ENCODE measurements at places on chromosomes 3 and 15.

DNA sequence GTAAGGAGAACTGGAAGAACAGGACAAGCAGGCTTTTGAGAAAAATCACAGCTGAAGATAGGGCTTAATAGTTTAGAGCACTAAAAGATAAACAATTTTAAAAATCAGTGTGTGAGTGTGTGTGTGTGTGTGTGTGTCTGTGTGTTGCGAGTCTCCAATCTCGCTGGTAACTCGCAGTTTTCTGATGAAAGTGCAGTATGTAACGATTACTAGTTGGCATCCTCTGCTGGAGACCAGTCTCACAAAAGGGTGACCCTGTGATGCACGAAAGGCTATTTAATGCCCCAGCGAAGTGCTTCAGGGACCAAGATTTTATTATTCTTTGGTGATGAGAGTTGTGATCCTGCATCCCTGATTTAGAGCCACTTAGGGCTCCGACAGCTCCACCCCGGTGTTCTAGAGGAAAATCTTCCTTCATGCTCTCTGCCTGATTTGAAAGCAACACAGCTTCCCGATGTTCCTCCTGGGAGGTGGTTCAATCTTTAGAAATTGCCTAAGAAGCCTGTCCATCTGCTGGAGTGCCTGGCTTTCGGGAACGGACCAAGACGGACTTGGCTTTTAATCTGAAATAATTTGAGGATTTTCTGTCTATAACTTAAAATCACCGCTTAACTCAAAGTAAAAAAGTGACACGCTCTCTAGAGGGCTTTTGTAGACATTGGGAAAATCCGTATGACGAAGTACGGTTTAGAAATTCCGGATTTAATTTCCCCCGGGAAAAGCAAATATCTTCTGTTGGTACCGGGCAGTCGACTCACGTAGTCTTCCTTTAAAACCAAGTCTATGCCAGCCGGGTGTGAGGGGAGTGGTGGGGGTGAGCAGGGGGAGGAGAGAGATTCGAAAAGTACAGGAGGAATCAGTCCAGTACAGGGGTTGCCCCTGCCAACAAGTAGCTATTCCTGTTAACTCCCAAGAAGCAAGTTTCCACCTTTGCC is 1.1 kb upstream of the ALCAM start:
- no peak for DNase-seq

GRCh38 chr15:47246317-47246716 is 471.0 kb upstream of the SEMA6D start:
- DNase-seq: no peak

- no peak for DNase-seq
Observed at GRCh38 chr3:128655531-128655930, 4.9 kb upstream of the RPN1 start.

- DNase-seq: no peak
Observed at GRCh38 chr3:171055336-171056178, 29.0 kb upstream of the SLC2A2 start.

GRCh38 chr3:137000039-137000438 is 42.3 kb downstream of the IL20RB start:
- no peak for DNase-seq

GRCh38 chr3:128468285-128468790 is 1.6 kb upstream of the DNAJB8 start:
- no peak for DNase-seq

DNA sequence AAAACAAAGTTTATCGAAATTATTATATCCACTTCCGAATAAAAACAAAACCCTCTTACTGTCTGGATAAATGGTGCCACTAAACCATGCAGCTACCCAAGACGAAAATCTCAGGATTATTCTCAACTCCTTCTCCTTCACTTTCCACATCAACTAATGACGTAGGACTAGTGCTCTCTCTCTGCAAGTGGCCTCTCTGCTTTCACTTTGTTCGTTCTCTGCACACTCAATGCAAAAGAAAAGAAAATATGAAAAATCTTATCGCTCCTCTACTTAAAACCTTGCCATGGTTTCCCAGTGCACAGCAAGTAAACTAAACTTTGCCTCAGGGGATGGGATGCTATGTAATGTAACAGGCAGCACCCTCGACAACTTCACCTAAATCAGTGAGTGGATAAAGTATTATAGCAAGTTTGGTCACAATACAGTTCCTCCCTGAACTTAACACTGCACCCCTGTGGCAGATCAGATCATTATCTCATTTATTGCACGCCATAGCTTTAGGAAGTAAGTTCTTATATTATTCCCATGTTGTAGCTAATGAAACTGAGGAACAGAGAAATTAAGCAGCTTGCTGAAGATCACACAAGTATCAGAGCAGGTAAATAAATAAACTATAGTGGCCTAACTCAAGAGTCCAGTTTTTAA is 262.7 kb upstream of the GADL1 start:
- DNase-seq: no peak

DNA sequence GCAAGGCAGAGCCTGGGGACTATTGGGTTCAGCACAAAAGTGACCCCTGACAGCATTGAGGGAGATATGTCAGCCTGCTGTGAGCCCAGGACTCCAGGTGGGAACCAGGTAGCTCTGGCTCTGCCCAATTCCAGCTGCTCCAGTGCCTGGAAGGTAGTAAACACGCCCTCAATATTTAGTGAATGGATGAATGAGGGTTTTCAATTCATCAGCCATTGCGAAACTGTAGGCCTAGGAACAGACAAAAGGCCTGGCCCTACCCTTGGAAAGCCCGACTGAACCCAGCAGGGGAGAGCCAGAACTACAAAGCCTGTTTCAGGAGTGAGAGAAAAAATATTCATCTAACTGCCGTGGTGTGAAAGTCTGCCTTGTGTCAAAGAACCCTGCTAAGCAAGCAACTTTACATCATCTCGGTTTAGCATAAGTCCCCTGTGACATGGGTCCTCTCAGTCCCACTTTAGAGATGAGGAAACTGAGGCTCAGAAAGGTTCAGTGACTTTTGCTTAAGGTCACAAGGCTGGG is 8.1 kb upstream of the CSK start:
- no peak for DNase-seq

DNA sequence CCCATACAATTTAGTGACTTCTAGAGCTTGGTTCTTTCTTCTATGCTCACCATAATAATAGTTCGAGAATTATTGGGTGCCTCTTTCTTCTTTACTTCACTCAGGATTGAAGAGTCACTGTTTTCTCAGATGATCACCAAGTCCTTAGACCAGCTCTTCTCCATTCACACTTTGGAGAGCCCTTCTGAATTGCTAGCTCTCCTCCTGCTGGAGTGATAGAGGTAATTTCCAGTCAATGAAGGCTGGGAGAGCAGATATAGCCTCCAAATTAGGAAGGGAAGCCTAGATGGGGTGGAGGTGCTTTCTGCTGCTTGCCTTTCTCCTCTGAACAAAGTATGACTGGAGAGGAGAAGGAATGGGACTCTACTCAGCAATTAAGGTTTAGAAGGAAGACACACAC is 10.7 kb upstream of the BBX start:
- DNase-seq: no peak

DNA sequence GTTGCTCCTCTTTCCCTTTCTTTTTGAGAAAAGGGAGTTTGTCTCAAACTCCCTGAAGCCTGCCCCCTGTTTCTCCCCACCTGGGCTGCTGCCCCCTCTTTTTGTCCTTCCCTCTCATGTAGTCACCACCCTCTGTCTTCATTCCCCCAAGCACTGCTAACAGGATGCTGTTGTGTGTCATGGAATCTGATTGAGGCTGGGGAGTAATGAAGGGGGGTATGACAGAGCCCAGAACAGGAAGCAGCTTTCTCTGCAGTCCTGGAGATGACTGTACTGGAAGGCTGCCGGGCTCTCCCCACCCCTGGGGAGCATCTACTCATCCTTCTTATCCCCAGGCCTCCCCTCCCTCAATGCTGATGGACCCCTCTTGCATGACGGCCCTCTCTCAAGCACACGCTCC is 181.6 kb downstream of the ABHD5 start:
- DNase-seq: no peak

- DNase-seq: no peak
Observed at GRCh38 chr3:105853801-105854432, 14.9 kb downstream of the CBLB start.

GRCh38 chr15:43243020-43243645 is 22.3 kb upstream of the EPB42 start:
- no peak for DNase-seq

- no peak for DNase-seq
Observed at GRCh38 chr3:160398820-160399124, 253 bp downstream of the IFT80 start.

DNA sequence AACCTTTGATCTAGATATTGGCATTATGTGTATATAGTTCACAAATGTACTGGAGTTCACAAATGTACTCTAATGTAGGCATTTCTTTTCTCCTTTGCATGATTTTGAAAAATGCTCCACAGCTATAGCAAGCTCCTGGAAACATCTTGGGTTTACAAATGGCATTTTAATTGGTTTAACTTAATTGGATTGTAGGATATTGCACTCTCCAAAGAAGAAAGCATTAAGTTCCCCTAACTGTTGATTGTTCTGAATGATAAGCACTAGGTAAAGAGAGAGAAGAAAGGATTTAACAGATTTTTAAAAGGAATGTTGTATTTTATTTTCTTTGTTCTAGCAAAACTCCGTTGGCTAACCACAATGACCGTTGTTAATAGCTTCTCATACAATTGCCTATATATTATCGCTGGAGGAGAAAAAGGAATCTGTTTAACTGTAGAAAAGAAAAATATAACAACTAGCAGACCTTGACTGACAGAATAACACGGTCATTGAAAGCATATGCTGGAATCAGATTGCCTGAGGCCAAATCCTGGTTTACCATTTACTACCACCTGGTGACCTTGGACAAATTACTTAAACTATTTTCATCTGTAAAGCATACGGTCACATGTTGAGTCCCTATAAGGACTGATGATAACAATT is 170.8 kb downstream of the PEX5L start:
- DNase-seq: no peak

DNA sequence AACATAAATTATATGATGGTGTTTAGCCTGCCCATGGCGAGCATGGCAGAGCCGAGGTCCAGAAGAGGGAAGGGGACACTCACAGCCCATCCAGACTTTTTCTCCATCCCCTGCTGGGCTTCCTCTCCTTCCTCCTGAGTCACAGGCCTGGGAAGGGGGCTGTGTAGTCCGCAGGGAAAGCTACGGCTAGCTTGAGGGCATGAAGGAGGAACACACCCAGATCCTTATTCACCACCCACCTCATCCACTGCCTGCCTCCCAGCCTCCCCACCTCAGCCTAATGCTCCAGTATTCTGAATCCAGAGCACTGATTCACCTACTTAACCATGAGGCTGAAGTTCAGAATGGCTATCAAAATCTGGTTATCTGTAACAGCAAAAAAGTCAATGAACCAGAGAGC is 97.8 kb downstream of the OXNAD1 start:
- no peak for DNase-seq

GRCh38 chr3:119292666-119293065 is 1.5 kb upstream of the ARHGAP31 start:
- no peak for DNase-seq

- DNase-seq: no peak
Observed at GRCh38 chr15:78370013-78370412, 29.9 kb downstream of the CRABP1 start.

DNA sequence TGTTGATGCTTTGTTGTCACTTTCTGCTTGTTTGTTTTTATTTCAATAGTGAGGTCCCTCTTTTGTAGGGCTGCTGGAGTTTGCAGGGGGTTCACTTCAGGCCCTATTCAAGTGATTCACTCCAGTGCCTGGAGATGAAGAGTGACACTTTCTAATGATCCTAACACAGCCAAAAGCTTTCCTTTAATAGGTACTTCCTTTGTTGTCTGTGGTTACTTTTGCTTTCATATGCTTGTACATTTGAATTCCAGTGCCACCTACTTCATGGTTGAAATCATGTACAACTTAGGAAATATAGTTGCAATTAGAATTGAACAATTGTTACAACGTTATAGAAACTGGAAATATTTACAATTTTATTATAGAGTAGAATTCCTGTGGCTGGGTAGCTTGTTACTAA is 466.8 kb upstream of the EPHA3 start:
- DNase-seq: no peak

DNA sequence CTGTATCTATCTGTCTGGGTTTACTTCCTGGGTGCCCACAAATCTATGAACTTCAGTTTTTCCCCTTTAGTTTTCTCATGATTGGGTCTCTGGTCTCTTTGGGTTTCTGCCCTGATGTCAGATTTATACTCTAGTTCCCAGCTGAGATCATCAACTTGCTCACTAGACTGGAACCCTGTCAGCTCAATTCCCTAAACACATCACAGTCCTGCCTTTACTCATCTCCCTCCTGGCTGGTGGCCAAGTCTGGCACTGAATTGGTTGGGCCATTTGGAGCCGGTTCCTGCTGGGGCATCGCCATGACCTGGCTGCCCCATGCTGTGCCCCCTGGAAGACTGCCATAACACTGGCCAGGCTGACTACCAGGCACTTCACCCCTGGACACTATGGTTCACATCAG is 345.3 kb downstream of the CHST2 start:
- no peak for DNase-seq

GRCh38 chr15:62112081-62112480 is 45.3 kb downstream of the C2CD4A start:
- no peak for DNase-seq

GRCh38 chr3:118968111-118968510 is 66.5 kb downstream of the IGSF11 start:
- no peak for DNase-seq

DNA sequence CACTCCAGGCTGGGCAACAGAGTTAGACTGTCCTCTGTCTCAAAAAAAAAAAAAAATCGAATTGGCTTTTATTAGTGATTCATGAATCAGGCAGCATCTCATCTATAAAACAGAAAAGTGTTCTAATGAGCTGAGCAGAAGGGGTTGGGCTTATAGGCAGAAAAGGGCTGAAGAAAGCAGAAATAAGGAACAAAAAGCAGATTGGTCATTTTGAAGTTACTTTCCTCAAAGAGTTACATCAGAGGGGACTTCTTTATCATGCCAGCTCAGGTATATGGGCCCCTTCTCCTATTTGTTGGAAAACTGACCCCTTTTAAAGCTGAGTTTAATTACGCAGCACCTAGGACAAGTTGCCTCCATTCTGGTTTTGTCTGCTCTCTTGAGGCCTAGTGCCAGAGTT is 722 bp upstream of the POGLUT1 start:
- DNase-seq: no peak

- DNase-seq: no peak
Observed at GRCh38 chr15:61138156-61138555, 90.9 kb downstream of the RORA start.

- DNase-seq: no peak
Observed at GRCh38 chr15:87602371-87602770, 654.2 kb downstream of the NTRK3 start.

Measured in stimulated activated CD4-positive, alpha-beta T cell treated with anti-CD3 and anti-CD28 coated beads, Interleukin-2, amount 100 ng/mL, for 24 hours (primary cell).